Stimulated activated CD4-positive, alpha-beta T cell treated with anti-CD3 and anti-CD28 coated beads, Interleukin-2, amount 100 ng/mL, for 48 hours (primary cell): ENCODE measurements at places on chromosomes 6 and 20.

DNA sequence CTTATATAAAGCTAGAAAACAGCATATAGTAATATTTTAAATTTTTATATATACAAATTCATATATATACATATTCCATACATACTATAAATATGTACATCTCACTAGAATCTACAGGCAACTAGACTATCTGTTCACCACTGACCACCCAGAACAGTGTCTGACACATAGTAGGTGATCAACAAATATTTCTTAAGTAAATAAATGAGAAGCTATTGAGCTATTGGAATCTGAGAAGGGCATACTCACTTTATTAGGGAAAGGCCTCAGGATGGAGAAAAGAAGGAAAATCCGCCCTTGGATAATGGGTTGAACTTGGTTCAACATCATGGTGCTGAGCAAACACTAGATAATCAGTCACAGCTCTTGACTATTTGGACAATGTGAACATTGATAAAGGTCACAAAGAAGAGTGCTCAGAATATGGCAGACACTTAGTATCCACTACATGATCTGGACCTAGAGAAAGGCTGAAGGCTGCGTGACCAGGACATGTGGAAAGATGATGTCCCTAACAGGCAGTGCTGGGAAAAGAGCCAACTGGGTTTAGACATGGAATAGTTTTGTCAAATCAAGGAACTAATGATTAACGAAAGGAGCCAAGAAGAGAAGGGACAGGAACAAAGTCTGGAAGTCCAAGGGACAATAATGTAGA is 186.1 kb downstream of the TASP1 start:
- no peak for DNase-seq

- DNase-seq = no peak
Observed at GRCh38 chr20:6388671-6389197, 265.9 kb upstream of the FERMT1 start.

DNA sequence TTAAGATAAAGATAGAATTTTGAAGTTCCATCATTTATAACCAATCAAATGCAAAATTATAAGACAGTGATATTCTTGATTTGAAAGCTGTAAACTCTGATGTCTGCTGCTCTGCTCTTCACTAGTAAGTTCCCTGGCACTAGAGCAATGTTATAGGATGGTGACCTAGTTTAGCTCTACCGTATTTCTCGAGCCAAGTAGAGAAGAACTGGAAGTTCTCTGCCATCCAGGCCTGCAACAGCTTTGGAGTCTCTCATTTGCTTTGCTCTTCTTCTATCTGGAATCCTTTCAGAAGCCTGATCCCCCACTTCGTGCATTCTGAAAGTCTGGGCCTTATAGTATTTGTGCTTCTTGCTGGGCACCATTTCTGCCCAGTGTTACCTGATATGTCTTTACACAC is 100.3 kb downstream of the PLCB1 start:
- DNase-seq = no peak

- no peak for DNase-seq
Observed at GRCh38 chr6:35719830-35720733, 16.8 kb upstream of the ARMC12 start.

DNA sequence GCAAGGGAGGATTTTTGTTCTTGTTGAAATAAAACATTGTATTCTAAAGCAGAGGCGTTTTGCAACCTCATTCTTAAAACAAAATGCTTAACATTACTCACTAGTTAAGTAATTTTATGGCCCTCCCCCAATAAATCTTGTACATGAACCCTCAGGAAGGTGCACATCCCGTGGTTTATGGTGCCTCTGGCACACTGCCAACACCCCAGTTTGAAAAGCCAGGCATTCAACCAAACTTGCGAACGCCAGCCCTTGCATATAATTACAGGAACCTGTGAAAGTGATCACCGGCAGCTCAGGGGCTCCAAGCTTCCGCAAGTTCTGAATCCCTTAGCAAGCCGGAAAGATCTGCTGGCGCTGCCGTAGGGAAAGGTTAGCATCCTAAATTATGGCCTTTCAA is 1109.0 kb upstream of the FLRT3 start:
- DNase-seq = no peak

DNA sequence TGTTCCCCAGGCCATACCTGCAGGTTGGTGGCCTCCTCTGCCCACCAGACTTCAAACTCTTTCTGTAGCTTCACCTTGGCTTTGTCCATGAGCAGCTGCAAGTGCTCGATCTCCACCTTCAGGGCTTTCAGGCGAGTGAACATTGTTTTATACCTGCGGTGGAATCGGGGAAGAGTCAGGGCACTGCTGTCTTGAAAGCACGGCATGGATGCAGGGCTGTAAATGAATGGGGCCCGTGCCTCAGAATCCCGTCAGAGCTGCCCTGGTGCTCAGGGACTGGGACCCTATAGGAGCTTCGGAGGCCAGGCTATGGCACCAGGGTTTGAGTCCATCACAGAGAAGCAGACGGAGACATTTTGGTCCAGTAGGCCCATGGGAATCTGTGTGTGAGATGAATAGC is 37.9 kb upstream of the KCNK16 start:
- DNase-seq = no peak

- no peak for DNase-seq
Observed at GRCh38 chr20:58753267-58753921, 60.8 kb downstream of the NPEPL1 start.

DNA sequence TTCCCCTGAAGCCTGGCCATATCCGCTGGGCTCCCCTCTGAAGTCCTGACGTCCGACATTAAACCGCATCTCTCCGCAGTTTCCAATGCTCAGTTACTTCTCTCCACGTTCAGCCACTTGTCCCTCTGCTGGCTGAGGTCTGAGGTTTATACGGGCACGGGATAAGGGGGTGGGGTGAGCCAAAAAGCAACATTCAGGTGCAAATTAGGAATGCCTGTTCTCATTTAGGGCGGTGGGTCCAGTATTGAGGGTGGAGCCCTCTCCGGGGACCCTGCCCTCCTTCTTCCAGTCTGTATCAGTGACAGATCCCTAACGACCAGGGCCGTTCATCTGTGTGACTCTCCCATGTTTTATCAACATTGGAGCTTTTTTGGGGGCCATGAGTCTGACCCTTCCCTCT is 1454.4 kb downstream of the HACE1 start:
- no peak for DNase-seq

GRCh38 chr6:85078058-85078457 is 313.7 kb upstream of the TBX18 start:
- DNase-seq = no peak

DNA sequence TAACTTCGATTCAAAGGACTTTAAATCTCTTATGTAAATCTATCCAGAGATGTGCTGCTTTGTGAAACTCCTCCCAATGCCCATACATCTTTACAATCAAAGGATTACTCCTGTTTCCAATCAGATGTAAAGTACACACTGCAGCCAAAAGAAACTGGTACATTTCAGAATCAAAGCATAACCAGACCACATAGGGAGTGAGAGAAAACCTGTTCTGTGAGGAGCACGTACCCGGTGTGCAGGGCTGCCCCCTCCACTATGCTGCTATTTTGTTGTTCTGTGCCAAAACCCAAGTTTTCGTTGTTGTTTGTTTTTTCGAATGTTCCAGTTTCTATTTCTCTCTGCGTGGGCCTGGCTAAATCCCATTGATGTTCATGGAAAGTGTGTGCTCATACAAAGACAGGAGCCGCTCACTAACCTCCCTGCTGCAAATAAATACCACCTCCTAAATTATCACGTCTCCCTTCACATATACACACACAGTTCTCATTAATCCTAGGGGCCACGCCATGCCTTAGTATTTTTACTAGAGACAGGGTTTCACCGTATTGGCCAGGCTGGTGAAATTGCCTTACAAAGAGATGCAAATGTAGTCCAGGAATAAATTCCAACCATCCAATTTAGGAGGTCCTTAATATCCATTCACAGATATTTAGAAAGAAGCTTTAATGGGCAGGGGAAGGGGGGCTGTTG is 52.9 kb downstream of the ATP9A start:
- no peak for DNase-seq

- DNase-seq = no peak
Observed at GRCh38 chr20:45948742-45949541, 14.5 kb downstream of the PCIF1 start.

DNA sequence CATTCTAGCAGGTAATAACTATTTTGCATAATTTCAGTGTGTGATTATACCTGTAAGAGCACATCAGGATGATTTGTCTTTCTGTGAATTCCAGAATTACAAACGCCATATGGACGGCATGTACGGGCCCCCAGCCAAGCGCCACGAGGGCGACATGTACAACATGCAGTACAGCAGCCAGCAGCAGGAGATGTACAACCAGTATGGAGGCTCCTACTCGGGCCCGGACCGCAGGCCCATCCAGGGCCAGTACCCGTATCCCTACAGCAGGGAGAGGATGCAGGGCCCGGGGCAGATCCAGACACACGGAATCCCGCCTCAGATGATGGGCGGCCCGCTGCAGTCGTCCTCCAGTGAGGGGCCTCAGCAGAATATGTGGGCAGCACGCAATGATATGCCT is 122.7 kb downstream of the TMEM242 start:
- no peak for DNase-seq

DNA sequence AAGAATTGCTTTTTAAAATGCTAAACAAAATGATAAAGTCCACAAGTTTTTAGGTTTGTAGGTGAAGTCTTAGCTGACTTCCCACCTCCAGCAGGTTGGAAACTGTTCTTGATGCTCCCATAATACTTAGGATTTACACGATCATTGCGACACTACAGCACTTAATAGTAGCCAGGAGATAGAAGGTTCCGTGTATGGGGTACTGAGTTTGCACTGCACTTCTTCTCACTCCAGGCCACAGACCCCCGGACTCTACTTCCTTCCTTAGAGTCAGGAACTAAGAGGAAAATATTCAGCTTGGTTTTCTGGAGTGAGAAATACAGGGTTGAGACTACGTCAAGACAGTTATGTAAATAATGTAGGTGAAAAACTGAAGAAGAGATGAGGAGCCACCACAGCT is 56.1 kb upstream of the SGK1 start:
- DNase-seq = no peak

- peak; percentile 41 for DNase-seq
Observed at GRCh38 chr6:45422503-45423110, 44.9 kb upstream of the SUPT3H start.

DNA sequence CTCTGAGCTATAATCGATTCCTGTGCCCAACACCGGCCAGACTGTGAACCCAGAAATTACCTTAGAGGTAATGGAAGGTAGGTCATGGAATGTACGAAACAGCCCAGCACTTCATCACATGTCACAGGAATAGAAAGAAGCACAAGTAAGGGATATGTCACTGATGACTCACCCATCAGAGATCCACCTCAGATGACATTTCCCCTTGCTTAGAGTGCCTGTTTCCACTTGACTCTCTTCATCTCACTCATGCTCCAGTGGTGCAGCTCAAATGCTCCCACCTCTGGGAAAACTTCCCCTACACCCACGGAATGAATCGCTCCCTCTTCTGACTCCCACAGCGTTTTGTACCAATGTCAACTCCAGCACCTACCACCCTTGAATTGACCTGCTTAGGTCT is 381.6 kb upstream of the CNR1 start:
- DNase-seq = no peak

DNA sequence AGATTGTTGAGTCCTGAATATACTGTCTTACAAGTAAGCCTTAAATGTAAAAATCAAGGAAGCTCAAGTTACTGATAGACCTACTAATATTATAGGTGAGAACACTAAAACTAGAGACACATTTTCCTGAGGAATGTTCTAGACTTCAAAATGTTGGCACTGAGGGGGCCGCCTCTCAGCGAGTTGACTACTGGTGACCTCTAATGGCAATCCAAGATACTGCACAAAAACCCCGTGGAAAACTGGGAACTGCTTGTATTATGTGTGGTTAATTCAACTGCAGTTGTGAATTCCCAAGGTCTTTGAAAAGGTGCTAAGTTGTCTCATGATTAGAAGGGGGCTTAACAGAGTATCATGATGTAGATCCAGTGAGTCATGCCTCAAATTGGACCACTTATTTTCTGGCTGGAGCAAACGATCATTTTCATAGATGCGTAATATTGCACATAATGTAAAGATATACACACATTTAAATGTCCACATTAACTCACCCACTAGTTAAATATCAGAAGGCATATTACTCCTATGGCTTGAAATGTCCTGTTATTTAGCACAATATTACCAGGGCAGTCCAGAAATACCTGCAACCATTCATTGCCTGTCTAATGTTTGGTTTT is 336.2 kb downstream of the FOXA2 start:
- DNase-seq = no peak

DNA sequence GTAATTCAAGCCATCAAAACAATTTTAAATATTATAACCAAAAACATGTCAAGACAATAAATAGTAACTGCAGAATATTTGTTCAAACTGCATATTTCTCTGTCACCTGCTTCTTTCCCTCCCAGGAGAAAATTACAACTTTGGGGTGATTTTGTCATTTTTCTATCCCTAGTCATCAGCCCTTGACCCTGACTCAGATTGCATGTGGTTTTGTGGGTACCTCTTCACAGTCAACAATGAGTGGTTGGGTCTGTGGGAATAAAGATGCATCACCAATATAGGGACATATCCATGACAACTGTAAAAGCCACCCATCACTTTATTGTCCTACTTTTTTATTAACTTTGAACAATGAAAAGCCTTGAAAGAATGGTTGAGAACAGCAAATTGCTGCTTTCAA is 7.3 kb downstream of the COL10A1 start:
- no peak for DNase-seq

- DNase-seq = peak; percentile 0
Observed at GRCh38 chr6:51753635-51754034, 333.8 kb downstream of the PKHD1 start.

GRCh38 chr6:45278367-45278766 is 49.8 kb upstream of the RUNX2 start:
- DNase-seq = no peak

- no peak for DNase-seq
Observed at GRCh38 chr6:89339565-89339964, 13.0 kb downstream of the UBE2J1 start.

DNA sequence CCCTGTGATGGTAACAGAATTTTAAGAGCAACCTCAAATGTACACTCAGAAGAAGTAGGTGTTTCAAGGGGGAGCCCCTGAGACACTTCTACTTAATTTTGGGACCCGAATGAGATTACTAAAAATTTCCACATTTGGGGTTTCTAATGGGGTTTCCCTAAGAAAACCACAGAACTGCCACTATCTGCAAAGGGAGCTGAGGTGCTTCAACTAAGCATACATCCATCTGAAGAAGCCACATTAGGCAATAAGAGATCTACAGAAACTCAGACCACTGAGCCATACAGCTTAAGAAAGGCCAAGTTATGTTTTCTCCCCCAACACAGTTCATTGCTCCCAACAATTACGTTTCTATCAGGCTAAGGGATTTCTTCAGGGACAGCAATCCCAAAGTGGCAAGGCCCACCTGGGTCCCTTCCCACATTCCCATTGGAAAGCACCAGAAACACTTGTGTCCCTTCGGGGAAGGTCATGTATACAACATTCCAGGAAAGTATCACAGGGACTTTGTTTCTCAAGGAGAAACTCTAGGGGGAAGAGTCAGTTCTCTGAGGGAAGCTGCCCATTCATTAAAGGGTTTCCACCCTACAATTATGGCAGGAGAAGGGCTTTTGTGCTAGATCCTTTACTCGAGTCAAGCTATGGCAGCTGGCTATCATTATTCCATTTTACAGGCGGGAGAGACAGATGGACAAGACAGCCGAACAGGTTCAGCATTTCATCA is 5.0 kb downstream of the BCL2L1 start:
- no peak for DNase-seq
